WERI-Rb-1 (cell line): ENCODE measurements at places on chromosomes 3 and 15.

DNA sequence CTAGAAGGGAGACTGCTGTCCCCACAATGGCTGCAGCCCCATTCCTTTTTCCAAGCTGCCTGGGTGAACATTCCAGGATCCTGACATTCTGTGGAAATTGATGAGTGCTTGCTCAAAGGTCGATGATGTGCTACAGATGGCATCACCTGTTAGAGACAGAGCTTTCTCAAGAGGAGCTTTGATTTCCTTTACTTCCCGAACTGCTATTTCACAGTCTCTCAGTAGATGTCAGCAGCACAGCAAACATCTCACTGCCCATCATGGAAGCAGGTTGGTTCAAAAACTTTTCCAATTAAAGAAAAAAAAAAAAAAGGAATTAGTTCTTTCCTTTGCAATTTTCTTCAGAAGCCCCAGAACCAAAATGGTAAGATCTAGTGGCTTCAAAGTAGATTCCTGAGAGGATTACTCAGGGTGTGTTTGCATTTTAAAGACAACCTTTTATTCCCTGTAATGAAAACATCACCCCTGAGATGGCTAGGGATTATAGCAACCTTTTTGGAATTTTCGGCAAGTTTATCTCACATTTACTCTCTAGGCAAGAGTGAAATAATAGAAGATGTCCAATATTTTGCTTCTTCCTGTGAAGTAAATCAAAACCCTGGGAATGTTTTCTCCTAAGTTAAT is 44.8 kb downstream of the POLR2M start:
- DNase-seq: no peak

- DNase-seq: no peak
Observed at GRCh38 chr15:48644467-48644826, 1.1 kb downstream of the FBN1 start.

GRCh38 chr3:195537995-195538394 is 5.1 kb downstream of the PPP1R2 start:
- no peak for DNase-seq

GRCh38 chr15:38300395-38300794 is 47.8 kb downstream of the SPRED1 start:
- no peak for DNase-seq

DNA sequence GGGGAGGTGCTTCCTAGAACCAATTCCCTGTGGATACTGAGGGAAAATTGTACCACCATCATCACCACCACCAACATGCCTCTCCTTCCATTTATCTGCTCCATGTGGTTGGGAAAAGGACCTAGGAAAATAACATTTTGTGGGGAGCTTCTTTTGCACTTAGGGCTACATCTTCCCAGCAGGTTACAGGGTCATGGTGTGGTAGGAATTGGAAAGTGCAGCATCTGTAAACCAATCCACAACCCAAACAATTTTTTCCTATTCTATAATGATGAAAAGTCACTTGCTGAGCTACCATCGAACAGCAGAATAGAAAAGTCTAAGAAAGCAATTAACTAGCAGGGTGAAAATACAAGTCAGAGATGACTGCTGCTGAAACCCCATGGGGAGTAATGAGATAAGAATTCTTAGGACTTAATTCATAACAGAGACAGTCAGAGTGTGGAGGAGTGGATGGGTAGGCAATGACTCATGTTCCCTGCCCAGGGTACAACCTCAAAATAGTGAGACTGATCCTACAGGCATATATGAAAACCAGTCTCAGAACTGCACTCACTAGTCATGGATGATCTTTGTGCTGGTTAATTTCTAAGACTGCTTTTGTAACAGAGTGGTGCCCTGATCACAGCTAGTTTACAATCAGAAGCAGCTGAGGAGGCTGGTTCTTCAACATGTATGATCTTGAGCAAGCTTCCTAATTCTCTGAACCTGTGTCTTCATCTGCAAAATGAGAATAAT is 38.1 kb upstream of the LEKR1 start:
- DNase-seq: no peak

DNA sequence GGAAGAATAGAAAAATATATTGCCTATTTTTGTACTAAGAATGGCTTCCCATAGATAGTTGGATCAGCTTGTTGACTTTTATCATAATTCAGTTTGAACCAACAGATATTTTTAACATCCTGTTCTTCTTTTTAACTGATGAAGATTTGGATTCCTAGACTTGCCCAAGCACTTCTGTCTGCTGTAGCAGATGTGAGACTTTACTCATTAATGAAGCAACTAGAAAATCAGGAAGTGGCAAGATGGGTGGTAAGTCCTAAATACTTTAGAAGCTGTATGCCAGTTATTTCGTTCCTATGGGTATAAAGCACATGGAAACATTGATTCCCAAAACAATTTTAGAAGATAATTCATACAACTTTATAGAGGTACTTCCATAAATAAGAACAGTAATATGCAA is 8.4 kb downstream of the PIGB start:
- no peak for DNase-seq

DNA sequence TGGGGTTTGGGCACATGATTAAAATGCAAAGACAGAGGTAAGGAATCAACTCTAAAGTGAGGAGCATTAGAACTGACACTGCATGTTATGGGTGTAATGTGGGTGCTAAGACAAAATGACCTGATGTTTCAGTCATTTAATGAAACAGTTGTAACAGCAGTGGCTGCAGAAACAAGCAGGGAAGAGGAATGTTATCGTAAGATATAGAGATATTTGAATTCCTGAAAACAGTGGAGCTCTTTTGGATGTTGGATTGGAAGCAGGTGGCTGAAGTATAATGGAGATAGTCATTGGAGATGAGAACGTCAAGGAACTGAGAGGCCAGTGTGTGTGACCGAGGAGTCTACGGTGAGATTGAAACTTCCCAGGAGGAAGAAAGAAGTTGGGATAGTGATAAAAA is 1065.2 kb downstream of the ZPLD1 start:
- no peak for DNase-seq

DNA sequence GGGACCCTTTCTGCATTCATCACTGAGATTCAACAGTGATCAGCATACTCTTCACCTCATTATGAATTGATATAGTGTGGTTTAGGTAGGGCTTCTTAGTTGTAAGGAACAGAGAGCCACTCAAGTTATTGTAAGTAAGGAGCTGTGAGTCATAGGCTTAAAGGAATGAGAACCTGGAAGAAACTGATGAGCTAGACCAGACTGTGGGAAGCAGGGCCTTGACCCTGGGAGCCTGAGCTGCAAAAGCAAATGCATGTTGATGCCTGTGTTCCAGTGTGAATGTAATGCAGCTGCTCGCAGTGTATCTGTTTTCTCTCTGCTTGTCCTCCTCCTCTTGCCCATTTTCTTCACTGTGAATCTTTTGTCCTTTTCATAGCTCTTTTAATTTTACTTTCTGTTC is 13.6 kb downstream of the ZKSCAN7 start:
- no peak for DNase-seq

GRCh38 chr3:196625331-196625730 is 14.2 kb upstream of the NRROS start:
- DNase-seq: no peak

- peak; percentile 17 for DNase-seq
Observed at GRCh38 chr3:179706233-179706632, 53.4 kb downstream of the USP13 start.

DNA sequence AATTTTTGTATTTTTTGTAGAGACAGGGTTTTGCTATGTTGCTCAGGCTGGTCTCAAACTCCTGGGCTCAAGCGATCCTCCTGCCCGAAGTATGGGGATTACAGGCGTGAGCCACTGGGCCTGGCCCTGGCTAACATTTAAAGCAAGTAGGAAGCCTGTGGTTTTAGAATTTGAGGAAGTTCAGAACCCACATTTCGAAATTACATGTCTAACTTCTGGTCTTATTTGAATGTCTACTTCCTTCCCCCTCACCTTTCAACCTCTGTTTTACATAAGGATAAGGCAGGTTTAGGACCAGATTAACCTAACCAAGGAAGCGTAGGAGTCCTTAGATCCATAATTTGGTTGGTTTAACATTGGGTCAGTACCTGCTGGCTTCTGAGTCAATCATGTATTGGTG is 120.5 kb upstream of the PROK2 start:
- no peak for DNase-seq

- DNase-seq: no peak
Observed at GRCh38 chr3:16849229-16849628, 35.5 kb upstream of the PLCL2 start.

DNA sequence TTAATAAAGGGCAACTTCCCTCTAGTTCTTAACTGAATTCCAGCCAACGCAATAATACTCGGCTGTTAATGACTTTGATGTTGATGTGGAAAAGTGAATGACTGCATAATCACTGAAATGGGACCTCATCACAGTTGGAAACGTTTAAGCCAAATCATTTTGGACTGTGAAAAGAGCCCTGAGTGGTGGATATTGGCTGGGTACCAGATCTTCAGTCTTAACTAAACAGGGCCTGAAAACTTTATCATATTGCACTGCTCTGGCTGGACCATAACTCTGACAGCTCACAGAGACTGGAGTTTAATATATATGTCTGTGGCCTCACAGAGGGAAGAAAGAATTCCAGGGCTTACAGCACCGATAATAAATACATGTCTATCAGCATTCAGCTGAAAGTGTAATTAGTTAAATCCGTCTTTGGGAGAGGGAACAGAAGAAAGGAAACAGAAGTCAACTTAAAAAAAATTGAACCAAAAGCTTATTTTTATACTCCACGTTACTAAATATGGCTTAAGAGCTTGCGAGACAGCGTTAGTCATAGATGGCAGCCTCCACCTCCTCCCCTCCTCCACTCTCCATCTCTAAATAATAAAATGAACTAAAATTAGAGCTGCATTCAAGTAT is 222.3 kb upstream of the CDIN1 start:
- no peak for DNase-seq

DNA sequence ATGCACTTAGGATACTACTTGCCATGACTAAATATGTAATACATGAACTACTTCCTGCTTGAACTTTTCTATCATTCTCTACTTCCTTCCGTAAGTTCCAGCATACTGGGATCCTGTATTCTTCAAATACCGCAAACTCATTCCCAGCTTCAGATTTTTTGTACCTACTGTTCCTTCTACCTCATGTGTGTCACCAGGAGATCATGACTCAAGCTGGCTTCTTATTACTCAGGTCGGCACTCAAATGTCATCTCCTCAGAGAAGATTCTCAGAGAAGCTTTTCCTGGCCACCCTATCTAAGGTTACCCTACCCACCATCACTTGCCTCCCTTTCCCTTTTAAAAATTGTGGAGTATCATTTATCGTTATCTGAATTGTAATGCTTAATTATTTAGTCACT is 66.7 kb downstream of the RFX7 start:
- DNase-seq: no peak

DNA sequence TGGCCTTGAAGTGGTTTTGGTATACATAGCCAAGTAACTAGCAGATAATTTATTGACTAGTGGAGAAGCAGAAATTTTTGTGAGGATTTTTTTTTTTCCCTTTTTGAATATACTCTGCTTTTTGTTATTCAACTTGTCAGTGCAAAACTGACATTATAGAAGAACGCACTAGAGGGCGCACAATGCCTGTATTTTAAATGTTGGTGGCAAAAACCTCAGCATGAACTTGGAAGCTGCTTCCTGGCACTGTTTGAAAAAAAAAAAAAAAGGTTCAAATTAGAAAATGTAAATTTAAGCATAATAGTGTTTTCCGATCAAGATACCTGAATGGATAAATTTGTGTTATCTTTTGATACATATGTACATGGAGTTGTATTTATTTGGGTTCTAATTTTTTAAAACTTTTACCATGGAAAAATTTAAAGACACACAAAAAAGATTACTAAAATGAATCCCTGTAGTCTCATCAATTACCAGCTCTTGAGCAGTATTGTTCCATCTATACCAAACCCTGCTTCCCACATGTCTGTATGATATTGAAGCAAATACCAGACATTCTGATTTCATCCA is 56.0 kb downstream of the SLC25A26 start:
- peak; percentile 52 for DNase-seq

DNA sequence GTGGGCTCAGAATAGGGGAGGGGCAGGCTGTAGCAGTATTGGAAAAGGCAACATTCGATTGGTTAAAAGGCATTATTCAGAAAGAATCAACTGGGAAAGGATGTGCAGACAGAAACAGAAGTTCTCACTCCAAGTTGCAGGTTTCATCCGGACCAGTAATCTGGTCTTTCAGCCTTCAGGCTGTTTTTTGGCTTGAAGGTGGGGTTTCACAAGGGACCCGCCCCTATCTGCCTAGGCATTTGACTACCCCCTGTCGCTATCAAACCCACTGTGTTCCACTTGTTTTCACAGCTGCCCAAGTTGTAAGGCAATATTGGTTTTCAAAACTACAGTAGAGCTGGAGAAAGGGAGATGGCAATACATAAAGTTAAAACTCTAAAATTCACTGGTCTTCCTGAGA is 96.9 kb downstream of the VPS8 start:
- no peak for DNase-seq

DNA sequence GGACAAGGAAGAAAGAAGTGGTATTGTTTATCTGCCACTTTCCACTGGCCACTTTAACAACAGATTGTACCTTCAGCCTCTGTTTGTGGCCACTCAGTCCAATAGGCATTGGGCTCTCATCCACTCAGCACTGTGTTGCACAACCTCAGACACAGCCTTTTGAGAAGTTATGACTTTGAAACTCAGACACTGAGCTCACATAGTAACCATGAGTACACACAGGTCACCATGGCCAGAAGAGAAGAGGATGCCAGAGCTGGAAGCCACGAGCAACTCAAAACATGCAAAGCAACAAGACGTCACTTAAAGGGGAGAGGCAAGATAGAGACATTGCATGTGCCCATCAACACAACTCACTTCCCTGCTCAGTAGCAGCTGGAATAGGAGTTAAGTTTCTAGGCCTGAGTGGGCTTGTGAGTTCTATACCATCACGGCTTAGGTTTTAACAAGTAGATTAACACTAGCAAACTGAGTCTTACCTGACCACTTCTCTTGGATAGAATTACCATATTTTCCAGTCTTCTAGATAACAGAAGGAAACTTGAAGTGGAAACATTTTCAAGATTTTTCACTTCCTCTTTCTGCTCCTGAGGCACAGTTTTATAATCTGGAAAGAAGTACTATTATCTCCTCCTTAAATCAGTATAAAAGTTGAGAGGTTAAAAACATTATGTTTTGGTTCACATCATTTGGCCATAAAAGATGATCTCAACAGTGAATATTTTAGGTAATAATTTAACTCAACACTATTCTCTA is 103.5 kb downstream of the IMPG2 start:
- DNase-seq: no peak

DNA sequence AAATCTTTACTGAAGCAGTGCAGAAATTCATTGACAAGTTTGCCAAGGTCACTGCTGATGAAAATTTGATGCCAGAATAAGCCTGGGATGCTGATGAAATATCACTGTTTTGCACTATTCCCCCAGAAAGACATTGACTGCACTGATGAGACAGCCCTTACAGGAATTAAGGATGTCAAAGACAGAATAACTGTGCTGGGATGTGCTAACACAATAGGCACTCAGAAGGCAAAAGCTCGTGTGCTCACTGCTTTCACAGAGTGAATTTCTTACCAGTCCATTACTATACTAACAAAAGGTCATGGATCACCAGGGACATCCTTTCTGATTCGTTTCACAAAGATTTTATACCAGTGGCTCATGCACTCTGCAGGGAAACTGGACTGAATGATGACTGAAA is 69.4 kb downstream of the MCF2L2 start:
- no peak for DNase-seq
